ENCODE measurements at places on chromosomes 13 and 19.

DNA sequence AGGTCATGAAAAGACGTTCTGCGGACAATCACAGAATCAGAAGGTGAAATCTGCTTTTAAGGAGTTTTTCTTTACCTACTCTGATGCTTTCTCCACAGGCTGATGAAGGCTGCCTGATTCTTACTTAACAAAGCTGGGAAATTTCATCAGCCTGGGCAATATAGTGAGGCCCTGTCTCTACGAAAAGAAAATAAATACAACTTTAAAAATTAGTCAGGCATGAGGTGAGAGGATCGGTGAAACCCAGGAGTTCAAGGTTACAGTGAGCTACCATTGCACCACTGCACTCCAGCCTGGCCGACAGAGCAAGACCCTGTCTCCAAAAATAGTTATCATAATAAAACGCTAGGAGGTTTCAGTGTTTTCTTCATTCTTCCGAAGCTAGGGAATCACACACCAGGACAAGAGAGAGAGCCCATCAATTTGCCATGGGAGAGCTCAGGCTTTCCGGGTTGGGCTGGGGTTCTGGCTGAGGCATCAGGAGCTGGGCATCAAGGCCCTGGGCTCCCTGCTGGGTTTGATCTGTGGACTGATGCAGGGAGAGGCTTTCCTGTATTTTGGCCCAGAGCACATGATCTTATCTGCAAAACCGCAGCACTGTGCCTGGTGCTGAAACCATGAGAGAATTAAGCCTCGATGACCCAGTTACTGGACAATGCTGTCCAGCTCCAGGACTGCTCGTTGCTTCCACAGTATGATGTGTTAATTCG, 25.1 kb upstream of the CEBPG start:
- no peak for DNase-seq

DNA sequence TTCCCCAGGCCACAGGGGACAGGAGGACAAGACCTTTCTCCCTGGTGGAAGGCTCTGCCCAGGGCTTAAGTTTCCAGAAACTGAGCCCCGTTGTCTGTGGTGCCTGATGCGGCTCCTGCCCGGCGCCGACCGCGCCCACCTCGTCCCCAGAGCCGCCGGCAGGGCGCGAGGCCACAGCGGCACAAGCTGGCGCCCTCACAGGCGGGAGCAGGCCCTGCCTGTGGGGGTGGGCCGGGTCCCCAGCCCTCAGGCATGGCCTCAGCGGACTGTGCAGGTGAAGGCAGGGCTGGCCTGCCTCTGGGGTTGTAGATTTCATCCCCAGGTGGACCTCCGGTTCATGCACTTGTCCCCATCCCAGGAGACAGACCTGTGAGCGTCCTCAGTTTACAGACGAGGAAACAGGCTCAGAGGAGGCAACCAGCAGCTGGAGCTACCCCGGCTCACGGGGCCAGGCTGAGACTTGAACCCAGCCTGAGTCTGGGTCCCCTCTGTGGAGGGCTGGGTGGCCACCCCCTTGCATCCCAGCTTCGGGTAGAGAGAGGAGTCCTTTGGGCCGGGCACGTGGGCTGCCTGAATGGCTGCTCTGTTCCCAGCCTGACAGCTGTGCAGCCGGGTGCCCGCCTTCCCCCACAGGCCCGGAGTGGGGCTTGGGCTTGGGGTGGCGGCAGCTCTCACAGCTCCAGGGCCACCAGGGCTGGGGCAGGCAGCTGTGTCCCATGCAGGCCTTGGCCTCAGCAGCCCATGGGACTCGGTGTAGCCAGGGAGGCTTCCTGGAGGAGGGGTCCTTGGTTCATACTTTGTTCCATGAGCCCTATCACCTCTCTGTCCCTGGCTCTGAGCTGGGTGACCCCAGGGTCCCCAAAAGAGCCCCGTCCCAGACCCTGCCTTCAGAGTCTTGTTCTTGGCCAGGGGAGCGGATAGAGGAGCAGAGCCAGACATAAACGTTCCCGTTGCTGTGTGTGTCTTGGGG, 26.8 kb downstream of the PIAS4 start:
- DNase-seq, result no peak

- no peak for DNase-seq
These were observed 108.6 kb downstream of the EFNB2 start for GRCh38 chr13:106426909-106427308.

GRCh38 chr19:15584541-15585115, 30.4 kb upstream of the CYP4F8 start:
- DNase-seq, result peak; percentile 21

DNA sequence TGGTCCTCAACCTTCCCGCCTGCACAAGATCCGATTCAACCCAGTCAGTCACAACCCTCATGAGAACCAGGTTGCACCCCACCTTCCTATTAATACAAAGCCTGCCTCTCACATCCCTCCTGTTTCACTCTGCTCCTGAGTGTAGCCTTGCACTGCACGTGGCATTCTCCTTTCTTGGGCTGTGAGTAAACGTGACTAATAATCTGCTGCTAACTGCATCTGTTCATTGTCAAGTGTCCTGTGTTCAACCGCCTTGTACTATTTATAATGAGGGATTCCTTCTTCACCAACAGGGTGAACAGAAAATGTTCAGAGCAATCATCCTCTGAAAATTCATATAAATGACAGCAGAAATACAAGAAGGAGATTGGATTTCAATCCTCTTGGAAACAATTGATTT, 1608.2 kb downstream of the SLITRK5 start:
- DNase-seq, result no peak

- no peak for DNase-seq
These were observed 82.8 kb downstream of the FRY start for GRCh38 chr13:32114284-32114950.

- DNase-seq, result no peak
These were observed 718.5 kb downstream of the UQCRFS1 start for GRCh38 chr19:28494461-28494860.

DNA sequence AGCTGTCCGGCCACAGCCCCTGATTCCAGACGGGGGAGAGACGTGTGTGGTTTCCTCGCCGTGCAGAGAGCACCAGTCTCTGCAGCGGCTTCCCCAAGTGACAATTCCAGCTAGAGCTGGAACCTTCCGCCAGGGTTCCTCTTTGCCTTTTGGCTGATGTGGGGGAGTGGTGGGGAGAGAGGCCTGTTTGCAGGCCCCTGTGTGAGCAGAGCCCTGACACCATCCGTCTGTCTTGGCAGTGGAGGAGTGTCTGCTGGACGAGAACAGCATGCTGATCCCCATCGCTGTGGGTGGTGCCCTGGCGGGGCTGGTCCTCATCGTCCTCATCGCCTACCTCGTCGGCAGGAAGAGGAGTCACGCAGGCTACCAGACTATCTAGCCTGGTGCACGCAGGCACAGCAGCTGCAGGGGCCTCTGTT, 25.0 kb downstream of the LAMP1 start:
- no peak for DNase-seq

DNA sequence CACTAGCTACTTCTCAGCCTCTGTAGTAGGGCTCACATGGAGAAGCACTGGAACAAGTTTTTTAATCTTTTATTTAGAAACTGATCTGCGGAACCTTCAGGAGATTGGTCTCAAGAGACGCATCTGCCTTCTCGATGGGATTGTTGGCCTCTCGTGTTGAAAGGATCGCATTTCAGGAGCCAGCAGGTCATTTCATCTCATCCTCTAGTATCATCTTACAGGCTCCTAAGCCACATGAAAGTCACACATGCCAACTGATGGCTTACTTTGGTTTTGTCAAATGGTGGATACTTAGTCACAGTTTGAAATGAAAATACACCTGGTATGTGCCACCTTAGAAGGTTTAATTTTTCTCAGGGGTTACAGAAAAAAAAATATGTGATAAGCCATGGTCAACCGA, 1703.6 kb downstream of the EFNB2 start:
- no peak for DNase-seq

GRCh38 chr19:17393002-17393401, 994 bp downstream of the CCDC194 start:
- no peak for DNase-seq

GRCh38 chr13:21150013-21150412, 26.3 kb downstream of the SKA3 start:
- no peak for DNase-seq

GRCh38 chr13:66933527-66933926, 296.6 kb downstream of the PCDH9 start:
- DNase-seq, result no peak

GRCh38 chr19:40745402-40745780, 4.9 kb downstream of the ACTMAP start:
- DNase-seq, result no peak

- no peak for DNase-seq
These were observed 38.9 kb upstream of the C19orf12 start for GRCh38 chr19:29753934-29754305.

DNA sequence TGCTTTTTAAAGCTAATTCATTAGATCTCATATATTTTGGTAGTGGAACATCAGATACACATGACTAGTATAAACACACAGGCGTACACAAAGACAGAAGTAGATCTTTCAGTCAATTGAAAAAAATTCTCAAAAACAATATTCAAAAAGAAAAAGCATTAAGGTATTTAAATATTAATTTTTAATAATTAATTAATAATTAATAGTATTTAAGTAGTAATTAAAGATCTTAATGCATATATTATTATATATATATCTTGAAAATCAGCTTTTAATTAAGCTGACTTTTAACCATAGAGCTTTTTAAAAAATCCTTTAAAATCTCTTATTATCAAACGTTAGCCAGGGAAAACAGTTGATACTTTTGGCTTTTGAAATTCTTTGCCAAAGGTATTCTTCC, 489.4 kb upstream of the PCDH20 start:
- no peak for DNase-seq

GRCh38 chr13:60275208-60275607, 111.5 kb upstream of the DIAPH3 start:
- no peak for DNase-seq

DNA sequence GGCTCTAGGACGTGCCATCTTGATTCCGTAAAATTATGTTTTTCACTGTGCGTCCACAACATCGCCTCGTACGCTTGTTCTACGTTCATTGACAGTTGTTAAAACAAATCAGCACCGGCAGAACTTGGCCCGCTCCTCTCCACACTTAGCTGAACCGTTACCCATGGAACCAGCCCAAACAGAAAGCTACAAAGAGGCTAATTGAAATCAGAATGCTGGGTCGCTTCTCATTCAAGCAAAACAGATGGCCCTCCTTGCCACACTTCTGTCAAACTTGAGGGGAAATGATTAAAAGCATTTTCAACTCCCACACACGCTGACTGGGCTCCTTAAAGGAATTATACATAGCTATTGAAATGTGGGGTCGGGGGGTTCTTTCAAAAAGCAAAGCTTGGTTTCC, 71.6 kb downstream of the TM9SF2 start:
- no peak for DNase-seq

DNA sequence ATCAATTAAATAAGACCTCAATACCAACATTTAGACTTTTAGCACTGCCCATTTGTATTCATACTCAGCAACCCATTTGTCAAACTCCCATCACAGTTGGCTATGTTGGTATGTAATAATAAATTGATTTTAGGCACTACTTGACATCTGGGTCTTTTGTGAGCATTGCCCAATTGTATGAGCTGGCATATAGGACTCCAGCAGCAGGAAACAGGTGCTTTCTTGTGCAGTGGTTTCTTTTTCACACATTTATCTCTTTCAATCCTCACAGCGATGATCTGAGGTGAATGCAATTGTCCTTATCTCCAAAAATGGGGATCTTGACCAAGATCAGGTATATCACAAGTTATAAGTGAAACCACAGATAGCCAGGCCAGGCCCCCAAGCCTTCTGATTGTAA, 96.9 kb upstream of the OXGR1 start:
- no peak for DNase-seq

GRCh38 chr13:111893607-111894443, 173.1 kb upstream of the SOX1 start:
- no peak for DNase-seq

DNA sequence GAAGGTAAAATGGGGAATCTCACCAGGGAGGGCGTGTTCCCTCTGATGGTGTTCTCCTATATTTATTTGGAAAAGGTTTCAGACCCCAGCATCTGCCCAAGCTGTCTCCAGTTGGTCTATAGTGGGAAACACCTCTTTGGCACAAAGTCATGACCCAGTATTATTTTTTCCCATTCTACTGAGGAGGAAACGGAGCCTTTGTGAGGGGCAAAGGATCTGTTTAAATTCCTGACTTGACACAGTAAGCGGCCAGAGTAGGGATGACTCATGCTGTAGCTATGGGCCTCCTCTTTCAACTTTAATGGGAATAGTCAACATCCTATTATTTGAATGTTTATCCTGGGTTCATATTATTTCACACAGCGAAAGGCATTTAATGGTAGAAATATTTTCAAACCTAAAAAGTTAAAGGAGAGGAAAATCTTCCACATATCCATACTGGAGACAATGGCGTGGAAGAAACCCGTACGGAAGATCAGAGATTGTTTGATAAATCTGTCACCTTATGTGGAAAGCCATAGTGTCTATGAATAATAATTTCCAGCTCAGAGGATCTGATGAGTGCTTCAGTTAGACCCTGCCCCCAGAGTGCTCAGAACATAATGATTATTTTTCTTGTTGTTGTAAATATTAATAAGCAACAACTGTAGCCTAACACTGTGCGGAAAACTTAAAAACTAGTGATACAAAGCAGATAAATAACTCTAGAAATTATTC, 126.0 kb downstream of the FOXO1 start:
- DNase-seq, result no peak

DNA sequence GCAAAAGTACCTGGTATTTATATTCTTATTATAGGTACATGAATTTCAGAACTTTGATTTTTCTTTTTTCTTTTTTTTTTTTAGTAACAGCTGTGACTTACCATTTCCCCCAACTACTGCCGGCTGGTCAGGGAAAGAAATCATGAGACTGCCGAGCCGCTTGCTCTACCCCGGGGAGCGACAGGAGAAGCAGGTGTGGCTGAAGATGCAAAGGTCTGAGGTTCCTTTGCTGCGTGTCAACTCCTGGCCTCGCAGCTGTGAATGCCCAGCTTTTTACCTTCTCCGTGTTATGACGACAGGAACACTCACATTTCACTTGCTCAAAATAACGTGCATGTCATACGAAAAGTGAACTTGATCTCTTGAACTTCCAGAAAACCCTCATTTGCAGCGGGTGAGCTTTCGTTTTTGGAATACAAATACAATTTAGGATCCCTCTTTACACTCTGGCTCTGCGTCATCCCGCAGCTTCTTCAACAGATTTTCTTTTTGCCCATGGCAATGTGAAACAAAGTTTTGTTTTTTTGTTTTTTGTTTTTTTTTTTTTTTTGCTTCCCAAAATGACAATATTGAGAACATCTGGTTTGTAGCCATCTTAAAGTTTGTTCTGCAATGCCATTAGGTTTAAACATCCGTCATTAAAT, 117.9 kb downstream of the EFNB2 start:
- no peak for DNase-seq

DNA sequence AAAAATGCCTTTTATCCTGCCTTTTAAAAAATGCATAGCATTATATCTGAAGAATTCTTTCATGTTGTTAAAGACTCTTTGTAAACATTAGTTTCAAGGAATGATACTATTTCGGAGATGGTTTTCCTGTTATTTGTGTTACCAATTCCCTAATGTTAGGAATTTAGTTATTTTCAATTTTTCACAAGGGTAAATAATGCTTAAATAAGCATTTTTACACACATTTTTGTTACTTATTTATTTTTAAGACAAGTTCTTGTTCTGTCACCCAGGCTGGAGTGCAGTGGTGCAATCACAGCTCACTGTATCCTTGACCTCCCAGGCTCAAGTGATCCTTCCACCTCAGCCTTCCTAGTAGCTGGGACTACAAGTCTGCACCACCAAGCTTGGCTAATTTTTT, 49.0 kb downstream of the RGCC start:
- DNase-seq, result no peak

GRCh38 chr13:30396434-30397075, 25.7 kb upstream of the UBE2L5 start:
- no peak for DNase-seq

- DNase-seq, result no peak
These were observed 235.8 kb upstream of the MIR17HG start for GRCh38 chr13:91111476-91112200.

GRCh38 chr19:31513841-31514240, 164.6 kb upstream of the TSHZ3 start:
- no peak for DNase-seq

All from activated gamma-delta T cell (primary cell).